Effector memory CD4-positive, alpha-beta T cell (primary cell): ENCODE measurements at places on chromosomes 2 and 18.
A peak's percentile ranks its signal among the peaks of the same experiment; 100 is the strongest.

DNA sequence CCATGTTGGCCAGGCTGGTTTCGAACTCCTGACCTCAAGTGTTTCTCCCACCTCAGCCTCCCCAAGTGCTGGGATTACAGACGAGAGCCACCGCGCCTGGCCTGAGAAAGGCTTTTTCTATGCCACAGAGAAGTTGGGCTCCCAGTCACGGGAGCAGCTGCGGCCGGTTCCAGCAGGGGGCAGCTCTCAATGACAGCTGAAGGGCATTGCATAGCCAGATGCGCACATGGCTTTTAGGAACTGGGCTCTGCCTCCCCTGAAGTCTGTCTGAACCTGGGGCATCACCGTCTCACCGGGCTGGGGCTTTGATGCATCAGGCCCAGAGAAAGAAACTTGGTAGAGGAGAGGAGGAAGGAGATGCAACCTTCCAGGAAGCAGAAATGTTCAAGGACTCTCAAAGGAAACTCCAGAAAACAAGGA is 84.2 kb upstream of the LAPTM4A start:
- DNase-seq = no peak

GRCh38 chr18:62714671-62715435 is 488 bp upstream of the PHLPP1 start:
- peak; percentile 87 for DNase-seq

DNA sequence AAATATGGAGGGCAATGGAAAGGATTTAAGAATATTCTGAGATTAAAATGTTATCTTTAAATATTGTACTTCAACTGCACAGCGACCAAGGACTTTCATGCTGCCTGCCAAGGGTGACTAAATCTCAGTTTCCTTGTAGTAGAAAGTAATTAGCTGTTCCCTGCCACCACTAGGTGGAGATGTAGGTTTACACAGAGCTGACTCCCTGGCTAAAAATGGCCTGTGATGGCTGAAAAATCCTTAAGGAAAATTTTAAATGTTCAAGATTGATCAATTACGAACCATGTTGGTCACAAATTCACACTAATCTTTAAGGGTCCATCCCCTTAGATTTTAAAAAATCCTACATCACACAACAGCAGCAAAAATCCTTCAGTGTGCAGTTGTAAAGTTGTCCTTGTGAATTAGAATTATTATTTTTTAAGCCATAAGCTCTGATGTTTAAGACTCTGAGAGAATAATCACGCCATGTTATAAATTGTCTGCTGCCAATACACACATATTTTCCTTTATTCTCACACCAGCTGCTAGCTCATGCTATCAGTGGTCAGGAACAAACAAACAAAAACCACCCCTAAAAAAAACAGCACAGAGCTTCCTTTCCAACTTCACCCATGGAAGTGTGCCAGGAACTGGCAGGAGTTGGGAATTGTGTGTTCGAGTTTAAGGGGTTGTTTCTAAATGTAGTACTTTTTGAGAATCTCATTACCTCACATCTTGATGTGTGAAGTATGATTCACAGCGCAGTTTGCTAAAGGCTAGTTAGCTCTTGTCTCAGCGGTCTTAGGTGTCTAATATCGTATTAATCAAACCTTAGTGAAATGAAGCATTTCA is 399.8 kb downstream of the TMEM182 start:
- DNase-seq = no peak

DNA sequence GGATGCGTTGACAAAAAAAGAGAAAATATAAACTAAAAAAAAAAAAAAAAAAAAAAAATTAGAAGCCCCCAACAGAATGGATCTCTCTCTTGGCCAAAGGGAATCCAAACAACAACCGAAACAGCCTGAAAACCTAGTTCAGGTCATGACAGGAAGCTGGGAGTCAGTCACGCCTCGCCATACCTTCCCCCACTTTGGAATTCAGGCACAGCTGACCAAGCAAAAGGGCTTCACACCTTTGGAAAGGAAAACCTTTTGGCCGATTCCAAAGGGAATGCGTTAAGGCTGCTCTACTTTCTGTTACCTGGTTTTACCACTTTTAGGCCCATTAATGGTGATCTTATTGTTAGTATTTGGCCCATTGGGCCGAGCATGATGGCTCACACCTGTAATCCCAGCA is 17.9 kb upstream of the RMC1 start:
- no peak for DNase-seq

GRCh38 chr2:23801396-23801795 is 125.5 kb downstream of the ATAD2B start:
- DNase-seq = no peak

- DNase-seq = no peak
These were observed 96.3 kb upstream of the THUMPD2 start for GRCh38 chr2:39875182-39875913.

DNA sequence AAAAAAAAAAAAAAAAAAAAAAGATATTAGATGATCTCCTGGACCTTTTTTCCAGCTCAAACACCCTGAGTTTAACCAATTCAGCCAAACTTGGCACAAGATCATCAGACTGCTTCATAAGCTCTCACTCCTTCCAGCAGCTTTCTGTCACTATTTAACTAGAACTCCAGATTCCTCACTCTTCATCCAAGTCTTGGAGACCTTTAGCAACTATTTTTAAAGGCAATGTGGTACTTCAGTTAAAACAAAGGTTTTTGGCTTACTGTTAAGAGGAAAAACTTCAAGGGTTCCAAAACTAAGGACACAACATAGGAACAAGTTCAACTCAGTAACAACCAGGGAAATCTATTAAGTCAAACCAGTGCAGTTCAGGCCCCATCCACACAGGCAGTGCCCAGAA is 23.2 kb downstream of the LAMA1 start:
- no peak for DNase-seq

- no peak for DNase-seq
These were observed 1202.8 kb upstream of the ACVR2A start for GRCh38 chr2:146642066-146642465.

- DNase-seq = peak; percentile 3
These were observed 241.2 kb upstream of the TANK start for GRCh38 chr2:160918906-160919503.

DNA sequence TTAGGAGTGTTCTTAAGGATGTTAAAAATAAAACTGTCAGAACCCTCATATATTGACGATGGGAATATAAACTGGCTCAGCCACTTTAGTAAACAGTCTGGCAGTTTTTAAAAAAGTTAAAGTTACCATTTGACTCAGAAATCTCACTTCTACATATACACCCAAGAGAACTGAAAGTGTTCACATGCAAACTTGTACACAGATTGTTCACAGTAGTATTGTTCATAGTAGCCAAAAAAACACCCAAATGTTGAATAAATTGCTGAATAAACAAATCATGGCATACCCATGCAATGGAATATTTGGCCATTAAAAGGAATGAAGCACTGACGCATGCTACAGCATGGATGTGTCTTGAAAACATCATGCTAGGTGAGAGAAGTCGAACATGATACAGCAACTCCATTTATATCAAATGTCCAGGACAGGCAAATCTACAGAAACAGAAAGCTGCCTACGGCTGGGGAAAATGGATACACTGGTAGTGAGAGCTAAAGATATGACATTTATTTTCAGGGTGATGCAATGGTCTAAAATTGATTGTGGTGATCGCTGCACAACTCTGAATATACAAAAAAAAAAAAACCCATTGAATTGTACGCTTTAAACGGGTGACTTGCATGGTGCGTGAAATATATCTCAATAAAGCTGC is 10.1 kb downstream of the RPL31 start:
- no peak for DNase-seq

GRCh38 chr2:8680822-8681760 is 765 bp upstream of the ID2 start:
- DNase-seq = peak; percentile 54

DNA sequence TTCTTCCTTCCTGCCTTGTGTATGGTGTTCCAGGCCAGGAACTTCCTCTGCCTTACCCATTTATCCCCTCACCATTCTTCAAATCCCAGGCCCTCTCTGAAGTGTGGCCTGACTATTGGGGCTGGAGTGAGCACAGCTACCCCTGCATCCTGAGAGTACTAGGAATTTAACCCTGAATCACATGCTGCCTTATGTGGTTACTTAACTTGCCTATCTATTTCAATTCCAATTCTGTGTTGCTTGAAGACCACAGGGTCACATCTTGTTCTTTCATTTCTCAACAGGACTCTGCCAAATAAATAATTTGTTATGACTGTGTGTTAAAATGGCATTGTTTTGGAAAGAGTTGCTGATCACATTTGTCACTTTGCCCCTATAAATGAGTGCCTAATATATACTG is 108.6 kb downstream of the CERS6 start:
- no peak for DNase-seq

DNA sequence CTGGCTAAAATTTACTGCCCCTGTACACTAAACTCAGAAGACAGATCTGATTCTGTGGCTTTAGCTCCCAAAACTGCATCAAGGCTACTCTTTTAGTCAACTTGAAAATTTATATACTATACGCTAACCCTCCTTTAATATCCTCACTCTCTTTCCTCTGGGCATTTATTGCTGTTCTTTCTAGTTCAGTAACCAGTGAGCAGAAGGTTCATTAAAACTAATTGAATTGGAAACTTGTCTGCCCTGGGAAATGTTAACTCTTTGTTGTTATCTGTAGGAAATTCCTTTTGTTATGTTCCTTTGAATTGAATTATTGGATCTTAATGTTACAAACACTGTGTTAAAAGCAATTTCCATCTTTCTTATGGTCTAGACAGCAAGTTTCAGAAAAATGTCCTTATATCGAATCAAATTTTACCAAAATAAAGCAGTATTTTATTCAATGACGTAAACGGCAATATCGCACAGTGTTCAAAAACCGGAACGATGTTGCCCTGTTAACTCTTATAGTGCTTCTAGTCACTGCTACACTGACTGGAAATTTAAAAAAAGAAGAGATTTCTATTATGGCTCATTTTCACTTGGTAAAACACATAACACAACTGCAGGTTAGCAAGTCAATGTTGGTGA is 168.3 kb downstream of the NR4A2 start:
- no peak for DNase-seq

DNA sequence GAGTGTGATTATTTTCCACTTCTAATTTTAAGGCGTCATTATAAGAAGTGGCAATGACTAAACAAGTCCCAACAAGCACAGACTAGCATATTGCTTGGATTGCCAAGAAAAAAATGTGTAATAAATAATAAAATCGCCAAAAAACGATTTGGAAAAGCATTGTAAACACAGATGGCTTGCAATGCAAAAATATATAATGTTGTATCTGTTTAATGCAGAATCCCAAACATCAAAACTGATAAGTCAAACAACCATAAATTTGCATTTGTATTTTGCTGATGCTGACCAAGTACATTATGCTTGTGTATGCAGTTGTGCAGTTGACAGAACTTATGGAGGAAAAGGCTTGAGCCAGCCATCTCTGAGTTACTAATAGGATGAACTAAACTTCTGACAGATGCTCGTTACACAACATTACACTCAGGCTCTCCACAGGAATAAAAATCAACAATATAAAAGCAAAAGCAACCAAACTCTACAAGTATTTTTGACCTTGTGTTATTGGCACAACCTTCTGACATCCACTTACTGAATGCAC is 68.1 kb downstream of the DNER start:
- DNase-seq = no peak
